Hepatocyte (in vitro differentiated cells): ENCODE measurements at places on chromosomes 13 and 19. TPM values are rescaled to one million over a fixed set of nuclear protein-coding genes. Genes with fewer than 3 reads are reported as not detected.

Gene TIMM50
- total RNA-seq, result 53.1 and 57.2 TPM in 2 replicates

Gene RPL21
- 960 and 1,101 TPM in 2 replicates for total RNA-seq

Gene CLEC11A
- 27.6 and 30.3 TPM in 2 replicates for total RNA-seq

Gene GIPC3
- 0.04 TPM in 1 of 2 replicates, not detected in the other for total RNA-seq

Gene ZNF136
- total RNA-seq, result 9.2 and 10.0 TPM in 2 replicates

Gene TSSK6
- total RNA-seq, result 0.87 and 1.1 TPM in 2 replicates

Gene MYO16
- 0.23 and 2.6 TPM in 2 replicates for total RNA-seq

Gene NCR1
- total RNA-seq, result 0.44 TPM in 1 of 2 replicates, not detected in the other

Gene MCEMP1
- total RNA-seq, result not detected in 2 replicates

Gene STOML3
- total RNA-seq, result not detected in 2 replicates

Gene GRK1
- 0.16 and 0.17 TPM in 2 replicates for total RNA-seq

Gene ANGPTL8
- total RNA-seq, result 24.9 and 25.5 TPM in 2 replicates

Gene CLDN10
- total RNA-seq, result 0.83 TPM in 1 of 2 replicates, not detected in the other

Gene CRB3
- total RNA-seq, result 71.4 and 75.5 TPM in 2 replicates

Gene VSIG10L
- 2.5 and 3.4 TPM in 2 replicates for total RNA-seq

Gene VSTM2B
- 0.47 and 1.2 TPM in 2 replicates for total RNA-seq

Gene CDX2
- 34.6 and 40.0 TPM in 2 replicates for total RNA-seq

Gene CD70
- not detected in 2 replicates for total RNA-seq

Gene KIR2DL4
- total RNA-seq, result not detected in 2 replicates

Gene PDE4C
- total RNA-seq, result 0.43 and 0.72 TPM in 2 replicates

Gene FGF21
- not detected in 2 replicates for total RNA-seq

Gene RGCC
- 7.0 and 8.1 TPM in 2 replicates for total RNA-seq

Gene SPRY2
- total RNA-seq, result 45.4 and 48.2 TPM in 2 replicates

Gene CYP4F8
- not detected in 2 replicates for total RNA-seq

Gene NLRP5
- not detected in 2 replicates for total RNA-seq

Gene MPND
- 11.2 and 16.6 TPM in 2 replicates for total RNA-seq

Gene MBD3L2
- not detected in 2 replicates for total RNA-seq

Gene MEIOSIN
- total RNA-seq, result not detected in 2 replicates

Gene LRRC25
- 0.16 TPM in 1 of 2 replicates, not detected in the other for total RNA-seq

Gene RINL
- total RNA-seq, result 3.9 and 5.6 TPM in 2 replicates

Gene ZNF584
- total RNA-seq, result 4.5 and 5.5 TPM in 2 replicates

Gene ZSCAN4
- 0.12 TPM in 1 of 2 replicates, not detected in the other for total RNA-seq

Gene FFAR1
- total RNA-seq, result not detected in 2 replicates

Gene ETV2
- 1.0 and 1.4 TPM in 2 replicates for total RNA-seq

Gene FUT2
- total RNA-seq, result 12.4 and 13.4 TPM in 2 replicates

Gene TMEM221
- 1.0 and 1.2 TPM in 2 replicates for total RNA-seq

Gene IRS2
- total RNA-seq, result 15.7 and 19.4 TPM in 2 replicates

Gene CCDC106
- total RNA-seq, result 13.0 and 18.3 TPM in 2 replicates

Gene APLP1
- total RNA-seq, result 19.8 and 29.0 TPM in 2 replicates

Gene DKKL1
- 2.2 and 2.9 TPM in 2 replicates for total RNA-seq

Gene CRX
- total RNA-seq, result not detected in 2 replicates

Gene ZNF560
- not detected in 2 replicates for total RNA-seq

Gene PPM1N
- 0.40 and 1.9 TPM in 2 replicates for total RNA-seq

Gene KCNN4
- total RNA-seq, result 2.8 and 3.6 TPM in 2 replicates

Gene ZNF441
- total RNA-seq, result 6.2 and 6.7 TPM in 2 replicates

Gene ENOX1
- 1.6 and 2.4 TPM in 2 replicates for total RNA-seq

Gene NRTN
- 2.7 and 5.6 TPM in 2 replicates for total RNA-seq

Gene RNF17
- total RNA-seq, result not detected in 2 replicates

Gene FPR2
- not detected in 2 replicates for total RNA-seq

Gene FUT1
- total RNA-seq, result 2.4 TPM in 2 replicates
